ENCODE measurements at places on chromosomes 6 and 20.
A peak's percentile ranks its signal among the peaks of the same experiment; 100 is the strongest.

- DNase-seq, result peak; percentile 98
- no peak overlapping the region for H3K4me3 ChIP-seq
- H3K27ac ChIP-seq, result peak overlapping the region; percentile 30
- no peaks in the 10 kb centered on the region for H3K36me3 ChIP-seq
- peaks cover 58% of the 10 kb centered on the region for H3K4me1 ChIP-seq
- no peaks in the 10 kb centered on the region for H3K27me3 ChIP-seq
Observed at GRCh38 chr6:80457439-80457933, 351.0 kb downstream of the BCKDHB start.

DNA sequence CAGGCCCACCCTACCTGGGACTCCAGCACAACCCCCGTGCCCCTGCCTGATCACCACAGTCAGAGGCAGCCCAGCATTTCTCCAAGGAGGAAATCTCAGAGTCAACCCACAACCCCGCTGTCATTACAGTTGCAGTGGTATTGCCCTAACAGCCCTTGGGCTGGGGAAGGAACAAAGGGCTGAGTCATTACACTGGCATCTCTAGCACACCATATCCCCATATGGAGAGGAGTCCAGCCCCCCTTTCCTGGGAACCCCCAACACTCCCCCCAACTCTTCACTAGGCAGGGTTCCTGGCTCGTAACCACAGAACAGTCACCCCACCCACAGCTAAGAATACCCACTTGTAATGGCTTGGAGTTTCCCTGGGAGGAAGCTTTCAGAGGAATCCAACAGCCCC is 149.4 kb upstream of the OGFRL1 start:
- H3K27ac ChIP-seq, result no peak overlapping the region
- no peaks in the 10 kb centered on the region for H3K4me1 ChIP-seq
- H3K4me3 ChIP-seq, result no peak overlapping the region
- H3K36me3 ChIP-seq, result no peaks in the 10 kb centered on the region
- peak; percentile 46 for DNase-seq

DNA sequence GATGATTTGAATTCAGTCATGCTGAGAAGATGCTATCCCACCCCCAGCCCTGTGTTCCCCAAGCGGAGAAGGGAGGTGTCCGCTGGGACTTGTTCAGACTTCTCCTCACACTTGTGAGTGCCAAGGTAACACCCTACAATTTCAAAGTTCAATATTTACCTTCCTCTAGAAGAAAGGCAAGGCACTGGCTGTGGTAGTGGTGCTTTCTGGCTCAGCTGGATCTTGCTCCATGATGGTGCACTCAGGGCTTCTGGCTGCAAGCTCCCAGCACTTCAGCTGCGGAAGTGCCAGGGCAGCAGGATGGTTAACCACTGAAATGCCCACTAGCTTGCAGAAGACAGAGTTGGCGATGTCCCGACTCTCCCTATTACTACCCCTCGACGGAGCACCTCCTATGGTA is 135.4 kb downstream of the MTFR2 start:
- no peaks in the 10 kb centered on the region for H3K27me3 ChIP-seq
- no peak overlapping the region for H3K4me3 ChIP-seq
- H3K4me1 ChIP-seq, result no peaks in the 10 kb centered on the region
- H3K27ac ChIP-seq, result no peak overlapping the region

GRCh38 chr6:144377586-144378210 is 92.6 kb downstream of the UTRN start:
- peak; percentile 14 for DNase-seq
- H3K4me3 ChIP-seq, result no peak overlapping the region
- no peaks in the 10 kb centered on the region for H3K27me3 ChIP-seq
- no peaks in the 10 kb centered on the region for H3K36me3 ChIP-seq
- H3K4me1 ChIP-seq, result peaks cover 28% of the 10 kb centered on the region

- H3K4me1 ChIP-seq, result no peaks in the 10 kb centered on the region
- no peaks in the 10 kb centered on the region for H3K36me3 ChIP-seq
- H3K27ac ChIP-seq, result no peak overlapping the region
Observed at GRCh38 chr6:128886706-128887105, 3.8 kb downstream of the LAMA2 start.

- no peak for DNase-seq
- H3K27ac ChIP-seq, result no peak overlapping the region
- no peaks in the 10 kb centered on the region for H3K36me3 ChIP-seq
Observed at GRCh38 chr6:18829272-18829870, 442.2 kb downstream of the RNF144B start.

DNA sequence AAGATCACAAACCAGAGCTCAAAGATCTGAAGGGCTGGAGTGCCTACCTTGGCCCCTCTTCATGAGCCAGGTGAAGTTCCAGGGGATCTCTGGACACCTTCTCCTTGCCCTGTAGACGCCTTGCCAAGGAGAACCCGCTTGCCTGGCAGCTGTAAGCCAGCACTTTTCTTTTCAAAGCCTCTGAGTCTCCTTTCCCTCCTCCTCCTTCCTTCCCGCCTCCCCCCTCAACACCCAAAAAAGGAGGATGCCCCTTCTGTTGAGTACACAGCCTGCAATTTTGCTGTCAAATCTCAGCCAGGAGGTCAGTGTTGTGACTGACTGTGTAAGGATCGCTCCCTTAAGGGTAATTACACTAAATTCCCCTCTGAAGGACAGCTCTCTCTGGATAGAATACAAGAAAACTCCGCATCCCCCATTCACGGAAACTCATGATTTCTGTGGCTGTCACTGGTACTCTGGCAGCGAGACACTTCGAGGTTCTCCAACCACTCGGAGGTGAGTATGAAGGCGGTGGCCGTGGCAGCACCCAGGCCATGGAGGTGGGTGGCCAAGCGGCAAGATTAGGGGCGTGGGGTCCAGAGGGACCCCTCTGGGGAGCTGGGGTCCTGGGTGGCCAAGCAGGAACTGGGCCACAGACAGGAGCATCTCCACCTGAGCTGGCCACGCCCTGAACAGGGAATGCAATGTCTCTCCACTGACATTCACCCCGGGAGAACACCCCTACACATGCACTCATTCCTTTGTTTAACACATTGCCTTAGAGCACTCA is 23.2 kb upstream of the FOXP4 start:
- no peak overlapping the region for H3K27ac ChIP-seq
- H3K4me1 ChIP-seq, result peaks cover under 1% of the 10 kb centered on the region
- peaks cover 10% of the 10 kb centered on the region for H3K27me3 ChIP-seq
- no peaks in the 10 kb centered on the region for H3K36me3 ChIP-seq

GRCh38 chr6:9621276-9621675 is 793.6 kb downstream of the TFAP2A start:
- peak; percentile 35 for DNase-seq
- H3K27ac ChIP-seq, result no peak overlapping the region
- H3K4me1 ChIP-seq, result peaks cover 11% of the 10 kb centered on the region
- no peaks in the 10 kb centered on the region for H3K27me3 ChIP-seq

DNA sequence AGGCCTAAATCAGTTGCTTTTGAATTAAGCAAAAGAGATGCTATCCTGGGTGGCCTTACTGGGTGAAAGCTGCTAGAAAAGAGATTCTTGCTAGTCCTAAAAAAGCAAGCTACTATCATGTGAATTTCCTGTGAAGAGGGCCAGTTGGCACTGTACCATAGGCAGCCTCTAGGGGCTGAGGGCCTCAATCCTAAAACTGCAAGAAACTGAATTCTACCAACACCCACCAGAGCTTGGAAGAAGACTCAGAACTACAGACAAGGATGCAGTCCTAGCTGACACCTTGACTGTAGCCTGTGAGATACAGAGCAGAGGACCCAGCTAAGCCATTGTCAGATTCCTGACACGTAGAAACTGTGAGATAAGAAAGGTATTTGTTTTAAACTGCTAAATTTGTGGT is 24.5 kb downstream of the CLIC5 start:
- DNase-seq, result no peak
- H3K4me1 ChIP-seq, result no peaks in the 10 kb centered on the region
- no peaks in the 10 kb centered on the region for H3K27me3 ChIP-seq
- H3K27ac ChIP-seq, result no peak overlapping the region
- H3K36me3 ChIP-seq, result no peaks in the 10 kb centered on the region

DNA sequence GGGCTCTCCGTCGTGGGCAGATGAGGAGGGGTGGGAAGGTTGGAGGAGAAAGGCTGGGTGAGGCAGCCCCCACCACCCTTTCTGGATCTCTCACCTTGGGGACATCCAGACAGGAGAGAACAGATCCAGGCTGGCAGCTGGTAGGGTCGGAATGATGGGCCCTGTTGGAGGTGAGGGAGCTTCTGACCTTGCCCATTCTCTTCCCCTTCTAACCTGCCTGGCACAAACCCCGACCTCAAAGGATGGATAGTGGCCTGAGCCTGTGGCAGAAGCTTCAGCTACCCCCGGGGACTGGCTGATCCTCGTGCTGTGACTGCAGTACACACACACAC is 6.0 kb upstream of the NPBWR2 start:
- peaks cover 4% of the 10 kb centered on the region for H3K27me3 ChIP-seq
- DNase-seq, result no peak
- no peak overlapping the region for H3K4me3 ChIP-seq
- H3K27ac ChIP-seq, result no peak overlapping the region
- H3K36me3 ChIP-seq, result peaks cover 5% of the 10 kb centered on the region

DNA sequence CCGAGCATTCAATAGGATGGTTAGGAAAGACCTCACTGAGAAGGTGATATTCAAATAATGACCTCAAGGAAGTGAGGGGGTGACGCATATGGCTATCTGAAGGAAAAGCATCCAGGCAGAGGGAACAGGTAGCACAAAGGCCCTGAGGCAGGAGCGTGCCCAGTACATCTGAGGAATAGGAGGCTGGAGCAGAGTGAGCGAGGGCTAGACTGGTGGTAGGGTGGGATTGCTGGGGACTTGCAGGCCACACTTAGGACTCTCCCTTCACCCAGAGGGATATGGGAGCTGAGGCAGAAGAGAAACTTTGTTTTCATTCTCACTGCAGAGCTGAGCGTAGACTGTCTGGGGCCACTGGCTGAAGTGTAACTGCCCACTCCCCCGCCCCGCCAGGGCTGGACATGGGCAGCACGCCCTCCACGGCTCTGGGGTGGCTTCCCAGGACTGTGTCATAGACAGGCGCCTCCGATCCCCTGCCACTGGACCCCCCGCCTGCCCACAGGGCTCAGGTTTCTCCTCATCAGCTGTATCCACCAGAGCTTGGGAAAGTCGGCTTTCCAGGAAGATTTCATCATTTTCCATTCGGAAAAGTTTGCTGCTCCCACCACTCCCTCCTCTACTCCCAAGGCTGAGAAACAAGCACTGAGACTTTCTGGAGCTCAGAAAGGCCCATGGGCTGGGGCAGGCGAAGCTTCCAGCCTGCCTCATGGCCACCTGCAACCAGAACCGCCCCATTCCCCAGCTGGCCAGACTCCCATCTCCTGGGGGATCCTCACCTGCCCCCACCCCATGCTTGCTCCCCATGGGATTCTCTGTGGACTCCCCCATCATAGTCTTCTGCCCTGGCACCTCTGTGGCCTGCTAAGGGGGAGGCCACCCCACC is 142.6 kb downstream of the MRPL14 start:
- H3K4me3 ChIP-seq, result no peak overlapping the region
- no peaks in the 10 kb centered on the region for H3K36me3 ChIP-seq
- DNase-seq, result no peak

All from MCF 10A (cell line).